ENCODE measurements at places on chromosomes 13 and 19. TPM values are rescaled to one million over a fixed set of nuclear protein-coding genes. Genes with fewer than 3 reads are reported as not detected.

DNA sequence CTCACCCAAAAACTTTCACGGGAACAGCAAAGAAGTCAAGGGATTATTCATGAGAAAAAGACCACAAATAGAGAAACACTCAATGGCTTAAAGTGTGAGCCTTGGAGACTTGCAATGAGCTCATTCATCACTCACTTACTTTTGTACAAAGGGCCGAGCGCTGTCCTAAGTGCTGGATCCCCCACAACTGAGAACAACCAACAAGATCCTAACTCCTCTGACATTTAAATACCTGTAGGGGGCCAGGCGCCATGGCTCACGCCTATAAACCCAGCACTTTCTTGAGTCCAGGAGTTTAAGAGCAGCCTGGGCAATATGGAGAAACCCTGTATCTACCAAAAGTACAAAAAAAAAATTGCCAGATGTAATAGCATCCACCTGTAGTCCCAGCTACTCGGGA lies 29.4 kb upstream of the ZNF507 start:
- H3K4me3 ChIP-seq, result no peak overlapping the region
- H3K36me3 ChIP-seq, result no peaks in the 10 kb centered on the region
- H3K27ac ChIP-seq, result no peak overlapping the region
- peak; percentile 56 for DNase-seq

DNA sequence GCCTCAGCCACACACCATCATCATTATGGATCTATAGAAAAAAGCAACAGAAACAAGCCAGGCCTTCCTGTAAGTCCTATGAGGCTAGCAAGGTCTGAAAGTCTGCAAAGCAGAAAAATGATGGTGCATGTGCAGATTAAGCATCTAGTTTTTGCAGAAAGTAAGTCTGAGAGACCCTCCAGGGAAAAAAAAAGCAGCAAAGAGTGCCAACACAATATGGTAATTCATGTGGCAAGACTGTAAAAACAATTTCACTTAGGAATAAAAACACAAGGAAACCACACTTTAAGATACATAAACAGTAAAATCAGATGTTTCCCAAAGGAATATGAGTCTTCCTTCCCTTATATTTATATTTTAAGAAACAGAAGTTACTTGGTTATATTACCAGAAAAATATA lies 112.3 kb upstream of the FBXL3 start:
- H3K27ac ChIP-seq, result no peak overlapping the region
- H3K4me1 ChIP-seq, result no peaks in the 10 kb centered on the region
- H3K36me3 ChIP-seq, result peaks cover 7% of the 10 kb centered on the region
- no peaks in the 10 kb centered on the region for H3K27me3 ChIP-seq
- no peak overlapping the region for H3K4me3 ChIP-seq
- DNase-seq, result no peak

DNA sequence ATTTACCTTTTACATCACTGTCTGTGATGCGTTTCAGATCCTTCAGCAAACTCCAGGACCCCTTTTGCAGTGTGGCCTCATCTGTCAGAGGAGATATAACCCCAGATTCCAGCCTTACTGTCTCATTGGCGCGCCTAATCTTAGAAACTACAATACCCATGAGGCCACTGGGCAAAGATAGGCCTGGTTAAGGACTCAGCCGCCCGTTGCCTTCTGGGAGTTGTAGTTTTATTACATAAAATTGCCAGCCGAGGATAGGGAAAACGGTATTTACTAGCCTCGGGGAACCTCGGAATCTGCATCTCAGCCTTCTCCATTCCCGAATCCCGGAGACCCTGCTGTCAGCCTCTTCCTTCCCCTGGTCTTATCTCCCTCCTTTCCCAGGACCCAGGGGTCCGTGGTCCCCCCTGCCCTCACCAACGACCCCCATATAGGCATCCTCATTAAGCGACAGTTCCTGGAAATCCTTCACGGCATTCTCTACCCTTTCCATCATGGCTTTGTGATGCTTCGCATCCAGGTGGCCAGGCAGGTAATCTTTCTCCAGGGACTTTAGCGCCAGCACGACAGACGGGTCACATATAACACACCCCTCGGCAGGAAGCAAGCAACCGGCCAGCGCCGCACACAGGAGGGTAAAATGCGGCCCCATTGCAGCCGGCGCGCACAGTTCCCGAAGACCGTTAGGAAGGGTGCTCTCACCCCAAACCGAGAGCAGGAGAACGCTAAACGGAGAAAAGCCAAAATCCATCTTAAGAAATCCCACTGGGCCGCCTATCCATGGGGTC lies 1.3 kb downstream of the IZUMO1 start:
- no peaks in the 10 kb centered on the region for H3K4me1 ChIP-seq
- DNase-seq, result peak; percentile 84
- H3K36me3 ChIP-seq, result no peaks in the 10 kb centered on the region
- no peak overlapping the region for H3K27ac ChIP-seq

- peaks cover 13% of the 10 kb centered on the region for H3K4me1 ChIP-seq
- no peak overlapping the region for H3K4me3 ChIP-seq
- no peaks in the 10 kb centered on the region for H3K36me3 ChIP-seq
- no peak overlapping the region for H3K27ac ChIP-seq
- DNase-seq, result no peak
- H3K27me3 ChIP-seq, result no peaks in the 10 kb centered on the region
These were observed 364.5 kb downstream of the GPC5 start for GRCh38 chr13:91762957-91763356.

- peaks cover 9% of the 10 kb centered on the region for H3K4me1 ChIP-seq
- H3K27ac ChIP-seq, result no peak overlapping the region
- no peak overlapping the region for H3K4me3 ChIP-seq
- H3K36me3 ChIP-seq, result no peaks in the 10 kb centered on the region
- peaks cover 60% of the 10 kb centered on the region for H3K27me3 ChIP-seq
These were observed 5.4 kb upstream of the VSTM2B start for GRCh38 chr19:29520390-29520789.

CD70 gene
- not detected for total RNA-seq

EDDM13 gene
- total RNA-seq, result not detected

EID2B gene
- total RNA-seq, result 10.1 TPM

DNA sequence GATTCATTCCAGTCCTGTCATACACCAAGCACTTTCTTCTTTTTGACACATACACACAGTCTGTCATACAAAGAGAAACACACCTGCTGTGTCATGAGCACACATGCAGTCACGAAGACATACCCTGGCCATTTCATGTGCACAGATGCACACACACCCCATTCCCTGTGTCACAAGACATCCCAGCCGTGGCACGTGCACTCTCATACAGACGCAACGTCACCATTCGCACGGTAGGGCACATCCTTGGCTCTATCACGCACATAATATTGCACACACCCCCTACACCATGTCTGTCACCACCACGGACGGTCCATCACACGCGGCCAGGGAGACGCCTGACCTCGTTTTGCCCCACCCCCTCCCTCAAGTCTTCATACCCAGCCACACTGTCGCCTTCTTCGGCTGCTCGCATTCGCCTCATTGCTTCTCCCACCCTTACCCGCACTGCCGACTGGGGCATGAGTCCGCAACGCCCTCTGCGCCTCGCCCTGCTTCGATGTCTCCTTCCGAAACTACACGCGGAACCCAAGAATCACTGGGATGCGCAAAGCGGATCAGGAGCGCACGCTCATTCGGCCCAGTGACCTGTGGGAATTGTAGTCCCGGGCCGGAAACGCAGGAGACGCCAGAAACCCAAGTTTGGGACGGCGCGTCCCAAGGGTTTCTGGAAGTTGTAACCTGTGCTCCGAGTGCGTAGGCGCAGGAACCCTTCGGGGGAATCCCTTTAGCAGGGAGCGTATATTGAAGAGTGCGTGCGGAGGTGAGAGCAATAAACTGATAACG lies 6.8 kb upstream of the ZNF283 start:
- no peak overlapping the region for H3K27ac ChIP-seq
- no peaks in the 10 kb centered on the region for H3K36me3 ChIP-seq
- no peaks in the 10 kb centered on the region for H3K4me1 ChIP-seq
- no peak for DNase-seq
- H3K27me3 ChIP-seq, result peaks cover 42% of the 10 kb centered on the region

DNA sequence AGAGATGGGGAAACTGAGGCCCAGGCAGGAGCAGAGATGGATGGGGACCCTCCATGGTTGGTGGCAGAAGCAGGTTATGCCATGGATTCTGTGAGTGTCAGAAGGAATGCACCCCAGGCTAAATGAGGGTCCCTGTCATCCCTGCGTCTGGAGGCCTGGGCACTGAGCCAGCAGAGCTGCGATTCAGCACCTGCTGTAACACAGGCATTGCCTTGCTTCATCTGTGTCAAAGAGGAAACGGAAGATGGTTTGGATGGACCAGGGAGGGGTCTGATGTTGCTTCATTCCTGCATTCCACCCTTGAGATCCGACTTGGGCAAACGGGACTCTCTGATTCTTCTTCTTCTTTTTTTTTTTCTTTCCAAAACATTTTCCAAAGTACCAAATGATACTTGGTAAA lies 1.2 kb downstream of the C5AR1 start:
- H3K4me1 ChIP-seq, result no peaks in the 10 kb centered on the region
- DNase-seq, result no peak
- peaks cover under 1% of the 10 kb centered on the region for H3K27me3 ChIP-seq
- H3K4me3 ChIP-seq, result no peak overlapping the region

- peaks cover 4% of the 10 kb centered on the region for H3K4me1 ChIP-seq
- no peak overlapping the region for H3K27ac ChIP-seq
- no peaks in the 10 kb centered on the region for H3K27me3 ChIP-seq
- no peaks in the 10 kb centered on the region for H3K36me3 ChIP-seq
- no peak overlapping the region for H3K4me3 ChIP-seq
These were observed 76.7 kb downstream of the RASL11A start for GRCh38 chr13:27347211-27347772.

NANOS3 gene
- total RNA-seq, result not detected

SBSN gene
- not detected for total RNA-seq

DNA sequence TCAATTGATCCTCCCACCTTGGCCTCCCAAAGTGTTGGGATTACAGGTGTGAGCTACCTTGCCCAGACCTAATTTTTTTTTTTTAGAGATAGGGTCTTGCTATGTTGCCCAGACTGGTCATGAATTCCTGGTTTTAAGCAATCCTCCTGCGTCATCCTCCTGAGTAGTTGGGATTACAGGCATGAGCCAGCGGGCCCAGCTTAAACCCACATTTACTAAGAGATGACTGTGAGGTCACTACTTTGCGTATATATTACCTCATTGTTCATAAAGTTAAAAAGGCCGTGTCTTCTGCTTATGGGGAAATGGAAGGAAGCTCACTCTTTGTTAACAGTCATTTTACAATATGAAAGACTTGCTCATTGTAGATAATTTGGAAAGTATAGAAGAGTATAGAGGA lies 39.6 kb upstream of the C1QTNF9 start:
- H3K27ac ChIP-seq, result no peak overlapping the region
- H3K36me3 ChIP-seq, result no peaks in the 10 kb centered on the region
- DNase-seq, result no peak

- no peak for DNase-seq
- no peaks in the 10 kb centered on the region for H3K27me3 ChIP-seq
- no peak overlapping the region for H3K27ac ChIP-seq
- H3K36me3 ChIP-seq, result no peaks in the 10 kb centered on the region
- H3K4me1 ChIP-seq, result no peaks in the 10 kb centered on the region
These were observed 71.3 kb downstream of the CEBPG start for GRCh38 chr19:33444562-33445441.

DNA sequence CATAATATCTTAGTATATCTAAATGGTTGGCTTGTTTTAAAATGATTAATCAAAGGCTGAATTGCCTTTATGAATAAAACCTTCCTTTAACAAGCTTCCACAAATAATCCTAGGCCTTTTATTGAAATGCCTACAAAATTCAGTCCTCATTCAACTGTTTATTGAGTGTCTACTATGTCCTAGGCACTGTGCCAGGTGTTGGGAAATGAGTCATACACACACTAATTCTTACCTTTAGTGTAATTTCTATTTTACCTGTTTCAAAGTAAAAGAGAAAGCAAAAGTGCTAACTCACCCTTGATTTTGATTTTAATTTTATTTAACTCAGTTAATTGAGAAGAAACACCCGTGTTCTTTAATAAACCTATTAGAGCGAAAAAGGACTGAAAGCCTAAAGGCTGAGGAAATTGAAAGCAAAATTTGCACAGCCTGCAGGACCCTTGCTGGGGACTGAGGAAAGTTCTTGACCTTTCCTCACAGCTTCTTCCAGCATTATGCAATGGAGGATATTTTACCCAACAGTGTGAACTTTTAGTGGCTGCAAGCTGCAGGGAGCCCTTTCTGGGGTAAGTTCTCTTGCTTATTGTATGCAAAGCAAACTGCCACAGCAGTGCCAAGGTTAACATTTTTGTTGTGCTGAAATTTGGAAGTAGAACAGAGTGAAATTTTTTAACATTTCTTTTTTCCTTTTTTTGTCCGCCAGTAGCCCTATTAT lies 83.1 kb downstream of the B3GLCT start:
- H3K4me1 ChIP-seq, result no peaks in the 10 kb centered on the region
- no peaks in the 10 kb centered on the region for H3K27me3 ChIP-seq
- no peak overlapping the region for H3K27ac ChIP-seq
- DNase-seq, result no peak

ZNF599 gene
- 12.7 TPM for total RNA-seq

- no peaks in the 10 kb centered on the region for H3K36me3 ChIP-seq
- no peak for DNase-seq
- no peak overlapping the region for H3K27ac ChIP-seq
These were observed 15.1 kb upstream of the POSTN start for GRCh38 chr13:37613638-37614037.

ZNF792 gene
- 8.7 TPM for total RNA-seq

PPFIA3 gene
- total RNA-seq, result 12.0 TPM

OR7A5 gene
- total RNA-seq, result not detected

DNA sequence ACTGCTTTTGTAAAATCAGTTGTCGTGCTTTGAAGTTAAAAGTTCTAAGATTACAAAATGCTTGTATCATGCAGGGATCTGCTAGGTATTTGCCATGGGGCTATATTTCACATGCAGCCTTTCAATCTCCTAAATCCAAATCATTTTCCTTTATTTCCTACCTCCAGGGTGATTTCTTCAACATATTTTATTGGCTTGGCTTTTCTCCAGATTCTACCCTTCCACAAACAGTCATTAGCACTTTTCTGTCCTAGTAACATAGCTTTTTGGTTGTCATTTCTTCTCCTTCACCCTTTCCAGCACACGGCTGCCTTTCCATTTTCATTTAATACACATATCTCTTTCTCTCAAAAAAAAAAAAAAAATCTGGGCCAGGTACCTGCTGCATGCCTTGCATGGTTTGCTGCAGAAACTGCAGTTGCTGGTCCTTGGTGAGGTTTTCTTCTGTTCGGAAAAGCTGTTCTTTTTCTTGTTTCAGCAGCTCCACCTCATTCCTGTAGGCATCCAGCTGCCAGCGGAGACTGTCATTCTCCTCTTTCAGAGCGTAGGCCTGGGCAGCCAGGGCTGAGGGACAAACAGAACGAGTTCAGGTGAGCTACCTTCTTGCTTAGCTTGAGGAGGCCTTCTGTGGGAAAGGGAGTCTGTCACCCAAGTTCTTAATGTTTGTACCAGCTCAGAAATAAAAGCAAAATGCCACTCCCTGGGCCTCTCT lies 274.7 kb downstream of the DNAJC15 start:
- H3K4me1 ChIP-seq, result no peaks in the 10 kb centered on the region
- H3K4me3 ChIP-seq, result no peak overlapping the region

DNA sequence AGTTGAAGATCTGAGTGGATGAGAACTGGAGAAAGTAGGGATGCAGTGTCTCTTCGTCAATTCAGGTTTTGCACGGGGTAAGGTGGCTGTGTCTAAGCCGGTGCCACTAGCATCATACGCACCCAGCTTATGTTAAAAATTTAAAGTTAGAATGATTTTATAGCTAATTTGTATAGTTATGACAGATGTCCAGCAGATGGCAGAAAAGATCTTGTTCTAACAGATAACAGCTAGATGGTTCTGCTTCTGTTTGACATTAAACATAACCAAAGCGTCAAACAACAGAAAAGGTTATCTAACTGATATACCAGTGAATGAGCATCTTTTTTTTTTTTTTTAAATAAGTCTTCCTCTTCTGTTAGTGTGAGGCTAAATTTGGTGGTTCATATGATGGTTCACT lies 18.8 kb upstream of the EDDM13 start:
- H3K4me3 ChIP-seq, result no peak overlapping the region
- peak; percentile 56 for DNase-seq
- no peaks in the 10 kb centered on the region for H3K27me3 ChIP-seq
- H3K27ac ChIP-seq, result no peak overlapping the region
